Forelimb muscle (tissue), 1 donor: ENCODE measurements at places on chromosomes 11 and 22.

DNA sequence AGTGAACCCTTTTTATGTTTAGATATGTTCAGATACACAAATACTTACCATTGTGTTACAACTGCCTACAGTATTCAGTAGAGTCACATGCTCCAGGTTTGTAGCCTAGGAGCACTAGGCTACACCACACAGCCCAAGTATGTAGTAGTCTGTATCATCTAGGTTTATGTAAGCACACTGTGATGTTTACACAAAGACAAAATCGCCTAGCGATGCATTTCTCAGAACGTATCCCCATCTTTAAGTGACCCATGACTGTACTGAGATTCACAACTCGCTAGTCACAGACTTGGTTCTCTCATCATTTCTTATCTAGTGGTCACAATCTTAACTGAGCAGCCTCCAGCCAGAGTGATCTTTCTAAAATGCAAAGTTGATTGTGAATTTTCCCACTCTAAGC is 119.2 kb downstream of the RASSF10 start:
- no peak for DNase-seq

GRCh38 chr11:20353829-20354434 is 9.6 kb upstream of the HTATIP2 start:
- no peak for DNase-seq

- no peak for DNase-seq
These were observed 33.7 kb upstream of the PRR5 start for GRCh38 chr22:44668190-44668885.

GRCh38 chr11:31424652-31425051 is 55.0 kb downstream of the DNAJC24 start:
- DNase-seq, result no peak

GRCh38 chr22:20805972-20806471 is 32.1 kb downstream of the SERPIND1 start:
- DNase-seq, result no peak
